ENCODE measurements at places on chromosomes 13 and 19.

- no peak for DNase-seq
These were observed 249.2 kb downstream of the SHISA2 start for GRCh38 chr13:25802579-25802978.

DNA sequence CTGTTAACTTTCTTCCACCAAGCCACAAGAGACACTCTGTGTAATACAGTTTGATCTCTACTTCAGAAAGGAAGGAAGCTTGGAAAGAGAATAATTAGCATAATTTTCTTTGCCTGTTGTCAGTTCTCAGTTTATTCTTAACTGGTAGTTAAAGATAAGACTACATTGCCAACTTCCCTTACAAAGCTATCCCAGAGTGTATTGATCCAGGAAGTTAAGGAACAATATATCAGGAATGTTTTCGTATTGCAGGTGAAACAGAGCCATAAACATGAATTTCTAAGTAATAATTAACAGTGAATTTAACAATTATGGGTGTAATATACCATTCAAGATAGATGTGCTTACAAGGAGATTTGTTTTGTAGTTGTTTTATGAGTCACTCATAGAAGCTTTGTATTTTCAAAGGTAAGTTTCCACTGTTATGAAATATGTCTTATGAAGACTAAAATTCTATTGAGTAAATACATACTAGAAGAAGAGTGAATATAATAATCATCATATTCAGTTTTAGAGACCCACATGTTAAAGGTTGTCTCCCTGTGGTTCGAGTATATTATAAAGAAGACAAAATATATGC is 88.4 kb upstream of the KLF5 start:
- DNase-seq = no peak

GRCh38 chr13:40631605-40632004 is 34.8 kb downstream of the FOXO1 start:
- DNase-seq = no peak

DNA sequence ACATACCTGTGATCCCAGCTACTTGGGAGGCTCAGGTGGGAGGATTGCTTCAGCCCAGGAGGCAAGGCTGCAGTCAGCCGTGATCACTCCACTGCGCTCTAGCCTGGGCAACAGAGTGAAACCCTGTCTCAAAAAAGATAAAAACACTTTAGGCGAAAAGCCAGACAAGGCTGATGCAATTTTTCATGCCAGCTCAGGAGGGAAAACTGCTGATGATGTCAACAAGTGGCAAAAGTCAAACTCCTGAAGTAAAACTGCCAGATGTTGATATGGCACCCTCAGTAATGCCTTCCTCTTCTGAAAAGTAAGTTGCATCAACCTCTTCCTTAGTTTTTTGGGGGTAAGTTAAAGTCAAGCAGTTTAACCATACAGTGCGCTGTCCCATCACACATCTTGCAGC is 15.6 kb downstream of the ZNF599 start:
- DNase-seq = no peak

GRCh38 chr19:49968279-49968922 is 7.4 kb upstream of the SIGLEC11 start:
- DNase-seq = no peak

GRCh38 chr13:100566543-100566942 is 22.0 kb downstream of the GGACT start:
- DNase-seq = no peak

DNA sequence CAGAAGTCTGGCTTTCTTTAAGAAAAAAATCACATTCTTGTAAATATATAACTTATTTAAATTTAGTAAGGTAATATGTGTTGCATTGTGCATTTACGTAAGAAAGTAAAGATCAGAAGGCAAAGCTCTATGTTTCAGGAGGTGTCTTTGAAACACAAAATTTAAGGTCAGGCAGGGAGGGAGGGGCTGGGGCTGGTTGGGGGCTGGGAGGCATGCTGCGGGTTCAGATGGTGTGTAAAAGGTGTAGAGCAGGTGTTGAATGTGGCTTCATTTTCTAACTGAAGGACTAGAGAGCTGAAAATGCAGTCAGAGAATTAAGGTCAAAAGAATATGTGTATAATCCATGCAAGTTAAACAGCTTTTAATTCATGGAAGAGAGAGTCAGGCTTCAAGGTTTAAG is 14.3 kb downstream of the FAM216B start:
- DNase-seq = no peak

- no peak for DNase-seq
These were observed 13.8 kb downstream of the SHC2 start for GRCh38 chr19:447064-447426.

DNA sequence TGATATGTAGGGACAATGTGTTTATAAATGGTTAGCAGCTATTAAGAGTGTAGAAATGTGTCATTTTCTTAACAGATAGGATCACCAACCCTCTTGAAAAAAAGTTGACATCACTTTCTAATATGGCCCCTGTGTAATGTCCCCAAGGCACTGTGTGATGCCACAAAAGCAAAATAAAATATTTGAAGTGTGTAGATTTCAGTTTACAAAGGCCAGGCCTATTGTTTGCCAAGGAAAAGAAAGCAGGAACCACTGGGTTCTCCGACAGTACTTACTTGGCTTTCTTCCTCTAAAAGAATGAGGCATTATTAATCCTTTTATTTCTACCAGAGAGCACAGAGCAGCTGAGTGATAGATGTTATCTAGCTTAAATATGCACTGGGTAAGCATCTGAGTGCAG is 10.5 kb upstream of the GJA3 start:
- DNase-seq = no peak

DNA sequence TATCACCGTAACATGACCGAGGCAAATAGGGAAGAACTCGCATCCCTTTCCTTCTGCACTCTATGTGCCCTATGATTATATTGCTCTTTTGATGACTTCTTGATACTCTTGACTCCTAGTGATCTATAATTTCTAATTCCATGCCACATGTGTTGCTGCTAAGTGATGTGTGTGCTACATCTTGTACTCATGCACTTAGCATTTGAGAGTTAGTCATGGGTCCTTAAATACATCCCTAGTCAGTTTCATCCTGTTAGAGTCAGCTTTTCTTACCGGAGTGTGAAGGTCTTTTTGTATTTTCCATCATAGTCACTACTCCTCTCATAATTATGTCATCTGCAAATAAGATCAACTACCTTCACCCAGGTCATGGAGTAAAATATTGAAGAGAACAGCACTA is 30.2 kb downstream of the RXFP2 start:
- no peak for DNase-seq

GRCh38 chr19:5123646-5124045 is 154.7 kb downstream of the KDM4B start:
- no peak for DNase-seq

DNA sequence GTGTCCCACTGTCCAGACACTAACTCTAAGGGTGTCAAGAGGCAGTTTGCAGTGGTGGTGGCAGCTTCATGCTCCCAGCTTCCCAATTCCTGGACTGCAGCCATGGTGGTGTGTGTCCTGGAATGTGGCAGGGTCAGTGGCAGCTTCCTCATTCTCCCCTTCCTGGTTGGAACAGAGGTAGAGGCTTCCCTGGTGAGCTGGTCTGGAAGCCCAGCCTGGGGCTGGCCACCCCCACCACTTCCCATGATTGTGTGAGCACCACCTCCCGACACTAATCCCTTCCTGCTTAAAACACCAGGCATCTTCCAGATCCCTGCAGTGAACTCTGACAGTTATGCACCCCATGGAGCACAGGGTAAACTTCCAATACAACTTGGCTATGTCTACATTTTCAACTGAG is 134.9 kb downstream of the RAP2A start:
- DNase-seq = no peak

DNA sequence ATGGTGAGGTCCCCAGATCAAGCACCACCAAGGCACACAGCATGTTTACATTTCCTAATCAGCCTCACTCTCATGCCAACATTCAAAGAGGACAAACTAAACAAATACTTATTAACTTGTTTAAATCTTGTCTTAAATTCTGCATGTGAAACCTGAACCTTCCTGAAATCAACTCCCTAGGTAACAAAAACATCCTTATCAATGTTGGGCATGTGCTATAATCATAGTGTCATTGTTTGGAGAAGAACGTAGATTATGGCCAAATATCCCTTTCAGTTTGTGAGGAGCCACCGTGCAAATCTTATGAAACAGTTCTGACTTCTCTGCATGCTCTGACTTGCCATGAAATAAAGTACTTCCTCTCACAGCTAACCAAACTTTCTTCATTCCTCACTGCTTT is 123.8 kb downstream of the NDFIP2 start:
- no peak for DNase-seq

GRCh38 chr19:54298357-54299125 is 14.4 kb downstream of the LILRA5 start:
- no peak for DNase-seq

DNA sequence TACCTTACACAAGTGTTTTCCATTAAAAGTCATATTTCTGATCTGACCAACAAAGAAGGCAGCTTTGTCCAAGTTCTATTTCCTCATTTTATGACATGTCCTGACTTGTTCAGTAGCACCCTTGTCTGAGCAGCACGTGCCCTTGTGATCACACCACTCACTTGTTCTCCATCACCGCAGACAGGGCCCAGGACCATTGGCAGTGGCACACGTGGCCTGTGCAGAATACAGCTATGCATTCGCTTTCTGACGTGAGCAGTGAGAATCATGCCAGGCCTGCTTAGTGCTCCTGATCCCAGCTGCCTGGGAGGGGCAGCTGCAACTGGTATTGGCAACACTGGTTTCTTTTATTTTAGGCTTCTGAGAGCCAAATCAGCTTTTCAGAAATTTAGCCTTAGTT is 134.2 kb downstream of the FRY start:
- DNase-seq = no peak

DNA sequence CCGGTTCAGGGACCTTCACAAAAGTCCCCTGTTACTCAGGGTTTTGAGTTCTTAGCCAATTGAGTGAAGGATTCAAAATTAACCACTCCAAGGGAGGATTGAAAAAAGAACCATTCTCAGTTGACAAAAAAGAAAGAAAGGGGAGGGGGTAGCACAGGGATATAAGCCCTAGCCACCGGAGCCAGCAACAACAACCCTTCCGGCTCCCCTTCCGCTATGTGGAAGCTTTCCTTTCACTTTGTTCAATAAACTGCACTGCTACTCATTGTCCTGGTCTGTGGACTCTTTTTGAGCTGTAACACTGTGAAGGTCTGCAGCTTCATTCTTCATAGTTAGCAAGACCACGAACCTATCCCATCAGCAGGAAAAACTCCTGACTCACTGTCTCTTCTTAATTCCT is 1488.1 kb upstream of the PRR20A start:
- DNase-seq = no peak

Data from NCI-H1694 (cell line).